ENCODE measurements at places on chromosomes 2 and 18.

DNA sequence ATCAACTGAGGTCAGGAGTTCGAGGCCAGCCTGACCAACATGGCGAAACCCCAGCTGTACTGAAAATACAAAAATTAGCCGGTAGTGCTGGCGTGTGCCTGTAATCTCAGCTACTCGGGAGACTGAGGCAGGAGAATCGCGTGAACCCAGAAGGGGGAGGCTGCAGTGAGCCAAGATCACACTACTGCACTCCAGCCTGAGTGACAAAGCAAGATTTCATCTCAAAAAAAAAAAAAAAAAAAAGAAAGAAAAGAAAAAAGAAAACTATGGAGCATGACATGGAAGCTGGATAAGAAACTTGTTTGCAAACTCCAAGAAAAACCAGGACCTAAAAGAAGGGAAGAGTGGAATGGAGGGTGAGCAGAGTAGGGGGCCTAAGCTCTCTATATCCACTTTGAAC is 1.9 kb upstream of the CHMP1B start:
- no peak for DNase-seq

DNA sequence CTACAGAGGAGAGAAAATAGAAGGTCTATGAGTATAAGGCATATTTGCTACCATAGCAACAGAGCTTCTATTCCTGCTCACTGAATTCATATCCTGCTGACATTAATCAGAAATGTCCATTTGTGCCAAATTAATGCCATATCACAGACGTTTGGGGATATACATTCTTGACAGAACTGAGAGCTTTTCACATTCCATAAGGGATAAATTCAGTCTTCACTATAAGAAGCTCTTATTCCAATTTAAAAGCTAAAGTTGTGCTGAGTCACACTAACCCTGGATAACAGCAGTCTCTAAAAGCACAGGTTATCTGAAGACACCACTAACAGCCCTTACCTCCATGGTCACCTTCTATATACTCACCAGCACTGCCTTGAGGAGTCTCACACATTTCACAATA is 178.1 kb downstream of the RAB3GAP1 start:
- DNase-seq, result peak; percentile 23

- no peak for DNase-seq
Observed at GRCh38 chr2:86290596-86291327, 46.7 kb downstream of the REEP1 start.

DNA sequence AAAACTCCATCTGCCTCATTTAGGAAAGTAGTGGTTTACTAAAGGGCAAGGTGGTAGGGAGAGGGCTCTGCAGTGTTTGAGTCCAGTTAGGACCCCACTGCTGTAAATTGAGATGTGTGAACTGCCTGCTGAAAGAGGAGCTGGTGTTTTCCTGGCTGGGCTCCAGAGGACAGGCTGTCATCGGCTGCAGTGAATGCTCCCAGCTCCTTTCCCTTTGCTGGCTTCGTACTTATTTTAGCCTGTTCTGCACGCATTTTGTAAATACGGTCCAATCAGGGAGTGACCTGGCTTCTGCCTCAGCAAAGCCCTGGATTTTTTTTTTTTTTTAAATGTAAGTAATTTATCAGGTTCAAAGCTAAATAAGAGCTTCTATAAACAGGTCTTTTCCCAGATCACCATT is 37.5 kb downstream of the SLC4A3 start:
- no peak for DNase-seq

DNA sequence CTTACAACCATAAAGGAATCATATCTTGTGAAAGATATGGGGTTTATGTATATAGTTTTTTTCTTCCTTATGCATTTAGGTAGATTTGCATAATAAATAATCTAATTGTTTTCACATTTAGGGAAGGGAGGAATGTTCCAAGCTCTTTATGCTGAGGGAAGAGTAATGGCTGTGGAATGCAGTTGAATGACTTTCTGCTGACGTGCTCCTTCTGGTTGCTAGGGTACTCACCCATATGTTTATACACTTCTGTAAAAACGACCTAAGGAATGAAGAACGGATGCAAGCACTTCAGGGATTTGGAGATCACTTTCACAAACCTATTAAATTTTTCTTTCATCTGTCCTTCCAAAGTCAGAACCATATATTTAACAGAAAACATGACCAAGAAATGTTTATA is 29.2 kb upstream of the PPP4R1 start:
- peak; percentile 85 for DNase-seq

- DNase-seq, result no peak
Observed at GRCh38 chr2:41880561-41881243, 167.1 kb upstream of the PKDCC start.

DNA sequence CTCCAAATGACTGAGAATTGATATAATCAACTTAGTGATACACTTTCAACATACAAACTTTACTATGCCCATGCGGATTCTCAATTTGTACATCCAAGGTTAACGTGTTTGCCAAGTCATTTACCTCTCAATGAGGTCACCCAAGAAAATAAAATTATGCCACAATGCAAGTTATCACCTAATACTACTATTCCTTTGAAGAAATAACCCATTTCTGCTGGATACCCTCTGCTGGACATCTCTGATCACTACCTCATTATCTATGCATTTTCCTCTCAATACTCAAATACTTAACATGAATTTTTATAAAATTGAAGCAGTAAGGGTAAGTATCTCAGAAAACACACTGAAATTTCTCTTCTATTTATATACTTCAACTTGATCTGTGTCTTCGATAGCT is 12.7 kb downstream of the HNRNPLL start:
- DNase-seq, result no peak

Measured in osteoblast (primary cell).